Spinal cord (tissue), 10 donors: ENCODE measurements at places on chromosomes 13 and 19. TPM values are rescaled to one million over a fixed set of nuclear protein-coding genes. Genes with fewer than 3 reads are reported as not detected.

The SH2D3A gene
- 0.50 TPM for total RNA-seq

The KCNN4 gene
- 0.83 TPM for total RNA-seq

The ZNF763 gene
- 5.7 TPM for total RNA-seq

The PSG11 gene
- total RNA-seq, result 0.55 TPM

The SLC10A2 gene
- total RNA-seq, result not detected

The ABCC4 gene
- 25.5 TPM for total RNA-seq

The NLRP7 gene
- not detected for total RNA-seq

The ZNF181 gene
- 39.2 TPM for total RNA-seq

The SOX21 gene
- total RNA-seq, result 4.3 TPM
